ENCODE measurements at places on chromosomes 16 and 17.

DNA sequence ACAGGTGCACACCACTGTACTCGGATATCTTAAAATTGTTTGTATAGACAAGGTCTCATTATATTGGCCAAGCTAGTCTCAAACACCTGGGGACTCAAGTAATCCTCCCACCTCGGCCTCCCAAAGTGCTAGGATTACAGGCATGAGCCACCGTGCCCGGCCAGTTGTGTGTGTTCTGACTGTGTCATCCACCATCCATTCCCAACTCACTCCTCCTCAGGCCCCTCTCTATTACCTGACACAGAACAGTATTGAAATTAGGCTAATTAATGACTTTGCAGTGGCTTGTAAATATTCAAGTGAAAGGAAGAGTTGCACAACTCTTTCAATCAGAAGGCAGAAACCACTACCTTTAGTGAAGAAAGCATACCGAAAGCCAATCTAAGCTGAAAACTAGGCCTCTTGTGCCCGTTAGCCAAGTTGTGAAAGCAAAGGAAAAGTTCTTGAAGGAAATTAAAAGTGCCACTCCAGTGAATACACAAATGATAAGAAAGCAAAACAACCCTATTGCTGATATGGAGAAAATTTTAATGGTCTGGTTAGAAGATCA, 28.7 kb downstream of the GOSR1 start:
- no peak for DNase-seq

DNA sequence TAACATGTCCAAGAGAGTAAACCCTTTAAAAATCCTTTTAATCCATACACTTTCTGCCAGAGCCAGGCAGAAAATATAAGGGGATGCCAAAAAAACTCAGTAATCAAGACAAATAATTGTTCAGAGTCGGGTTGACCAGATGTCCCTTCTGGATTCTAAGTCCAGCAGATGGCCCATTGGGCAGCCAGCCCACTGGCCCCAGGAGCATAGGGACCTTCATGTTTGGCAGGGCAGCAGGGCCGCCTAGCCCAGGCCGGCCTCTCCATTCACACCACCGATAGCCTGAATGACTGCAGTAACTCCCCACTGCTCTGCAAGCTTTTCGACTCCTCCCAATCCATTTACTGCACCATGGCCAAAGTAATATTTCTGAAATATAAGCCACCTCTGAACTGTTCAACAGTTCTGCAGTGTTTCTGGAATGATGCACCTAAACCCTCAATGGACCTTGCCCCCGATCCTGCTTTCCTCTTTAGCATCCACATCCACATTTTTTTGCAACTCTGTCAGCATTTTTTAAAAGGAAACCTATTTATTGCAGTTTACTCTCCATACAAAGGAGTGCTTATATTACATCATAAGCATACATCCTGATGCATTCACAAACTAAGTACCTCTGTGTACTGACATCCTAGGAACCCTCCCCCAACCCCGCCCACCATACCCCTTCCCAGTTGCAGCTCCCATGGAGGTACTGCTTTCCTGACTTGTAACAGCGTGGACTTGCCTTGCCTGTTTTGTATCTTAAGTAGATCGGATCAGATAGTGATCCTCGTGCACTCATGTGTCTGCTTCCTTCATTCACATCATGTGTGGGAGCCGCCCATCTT, 46.4 kb downstream of the LDHD start:
- no peak for DNase-seq

DNA sequence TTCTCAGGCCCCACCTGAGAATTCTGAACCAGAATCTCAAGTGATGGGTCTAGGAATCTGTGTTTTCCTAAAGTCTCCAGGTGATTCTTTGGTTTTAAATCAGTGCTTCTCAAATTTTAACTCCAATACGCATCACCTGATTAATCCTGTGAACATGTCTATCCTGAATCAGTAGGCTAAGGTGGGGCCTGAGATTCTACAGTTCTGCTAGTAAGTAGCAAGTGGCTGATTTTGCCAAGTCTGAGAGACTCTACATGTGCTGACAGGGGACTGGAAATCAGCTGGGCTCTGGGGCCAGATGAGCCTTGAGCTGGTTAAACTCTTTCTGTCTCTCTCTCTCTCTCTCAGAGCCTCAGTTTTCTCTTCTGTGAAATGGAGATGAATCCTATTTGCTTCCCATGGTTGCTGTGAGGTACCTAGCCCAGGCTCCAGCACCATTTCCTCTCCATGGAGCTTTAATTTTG, 9.0 kb downstream of the CCR7 start:
- DNase-seq = no peak

DNA sequence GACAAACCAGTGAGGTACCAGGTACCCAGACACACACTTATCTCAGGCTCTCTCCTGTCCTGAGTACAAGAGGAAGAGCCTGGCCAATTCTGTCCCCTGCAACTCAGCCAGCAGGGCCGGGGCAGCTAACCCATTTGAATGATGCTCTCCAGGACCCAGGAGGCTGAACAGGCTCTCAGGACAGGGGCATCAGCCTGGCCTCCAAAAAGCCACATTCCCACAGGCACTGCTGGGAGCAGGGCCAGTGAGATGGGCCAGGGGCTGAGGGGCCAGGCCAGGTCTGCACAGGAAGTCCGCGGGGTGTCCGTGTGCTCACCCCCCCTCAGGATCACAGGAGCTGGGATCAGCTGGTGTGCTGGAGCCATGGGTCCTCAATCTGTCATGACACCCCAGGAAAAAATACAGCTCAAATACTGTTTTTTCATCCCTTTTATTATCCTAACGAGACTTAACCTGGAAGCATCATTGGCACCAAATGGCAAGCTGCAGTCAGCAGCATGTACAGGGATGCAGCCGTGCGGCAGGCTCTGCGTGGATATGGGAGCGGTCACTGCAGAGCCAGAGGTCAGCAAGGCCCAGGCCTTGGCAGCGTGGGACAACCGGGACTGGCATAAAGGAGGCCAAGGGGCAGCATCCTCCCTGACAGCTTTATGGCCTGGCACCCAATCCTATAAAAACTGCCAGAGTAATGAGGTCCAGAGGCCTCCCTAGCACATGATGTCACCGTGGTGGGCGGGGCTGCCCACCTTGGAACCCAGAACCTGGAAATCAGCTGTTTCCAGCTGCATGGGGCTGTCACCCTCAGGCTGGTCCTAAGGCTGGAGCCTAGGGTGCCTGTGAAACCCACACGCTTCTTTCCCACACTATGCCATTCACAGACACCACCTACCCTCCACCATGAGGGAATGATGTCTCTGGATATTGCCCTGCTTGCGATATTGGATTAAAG, 276.7 kb downstream of the C16orf95 start:
- DNase-seq = no peak

DNA sequence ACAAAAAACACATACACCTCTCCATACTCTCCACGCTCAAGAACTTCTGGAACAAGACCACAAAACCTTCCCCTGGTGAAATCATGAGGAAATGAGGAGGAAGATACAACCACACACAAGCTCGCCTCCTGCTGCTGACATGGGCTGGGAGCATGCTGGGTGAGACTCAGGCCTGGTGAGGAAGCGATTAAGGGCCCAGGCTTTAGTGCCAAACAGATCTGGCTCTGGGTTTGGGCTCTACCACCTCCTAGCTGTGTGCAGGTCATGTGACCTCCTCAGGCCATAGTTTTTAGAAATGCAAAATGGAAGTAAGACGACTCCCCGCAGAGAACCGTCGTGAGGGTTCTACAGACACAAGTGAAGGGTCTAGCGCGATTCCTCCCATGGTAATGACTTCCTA, 41.3 kb downstream of the VAC14 start:
- DNase-seq = no peak
